ENCODE measurements at places on chromosomes 7 and 10. TPM values are rescaled to one million over a fixed set of nuclear protein-coding genes. Genes with fewer than 3 reads are reported as not detected.

The LIPK gene
- not detected for total RNA-seq

The TAS2R5 gene
- total RNA-seq: 0.41 TPM

The MET gene
- 84.4 TPM for total RNA-seq

The MACC1 gene
- not detected for total RNA-seq

The ARMH3 gene
- total RNA-seq: 10.3 TPM

The OPN1SW gene
- not detected for total RNA-seq

The KIAA1217 gene
- 2.5 TPM for total RNA-seq

Data from A549 treated with Mapracorat at 1 μM for 4 hours (cell line).